Astrocyte of the spinal cord (primary cell): ENCODE measurements at places on chromosomes 4 and X.

GRCh38 chr4:144902614-144903013, 195.4 kb downstream of the ANAPC10 start:
- no peak for DNase-seq

- no peak for DNase-seq
Measured at GRCh38 chr4:132328761-132329160, 820.3 kb upstream of the PCDH10 start.

DNA sequence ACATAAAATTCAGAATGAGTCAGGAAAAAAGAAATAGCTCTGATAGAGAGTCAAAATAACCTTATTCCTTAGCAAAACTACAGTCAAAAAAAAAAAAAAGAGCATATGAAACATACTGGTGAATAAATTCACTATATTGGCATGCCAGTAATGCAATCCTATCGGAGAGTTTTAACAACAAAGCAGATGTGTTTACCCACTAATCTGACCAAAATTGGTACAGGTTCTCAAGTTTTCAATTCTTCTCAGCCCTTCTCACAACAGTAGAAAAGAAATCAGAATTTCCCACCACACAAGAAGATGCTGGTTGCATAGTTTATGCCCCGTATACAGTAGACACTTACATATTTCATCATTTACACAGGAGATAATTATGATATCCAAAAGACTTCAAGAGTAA, 59.4 kb downstream of the LCORL start:
- no peak for DNase-seq

DNA sequence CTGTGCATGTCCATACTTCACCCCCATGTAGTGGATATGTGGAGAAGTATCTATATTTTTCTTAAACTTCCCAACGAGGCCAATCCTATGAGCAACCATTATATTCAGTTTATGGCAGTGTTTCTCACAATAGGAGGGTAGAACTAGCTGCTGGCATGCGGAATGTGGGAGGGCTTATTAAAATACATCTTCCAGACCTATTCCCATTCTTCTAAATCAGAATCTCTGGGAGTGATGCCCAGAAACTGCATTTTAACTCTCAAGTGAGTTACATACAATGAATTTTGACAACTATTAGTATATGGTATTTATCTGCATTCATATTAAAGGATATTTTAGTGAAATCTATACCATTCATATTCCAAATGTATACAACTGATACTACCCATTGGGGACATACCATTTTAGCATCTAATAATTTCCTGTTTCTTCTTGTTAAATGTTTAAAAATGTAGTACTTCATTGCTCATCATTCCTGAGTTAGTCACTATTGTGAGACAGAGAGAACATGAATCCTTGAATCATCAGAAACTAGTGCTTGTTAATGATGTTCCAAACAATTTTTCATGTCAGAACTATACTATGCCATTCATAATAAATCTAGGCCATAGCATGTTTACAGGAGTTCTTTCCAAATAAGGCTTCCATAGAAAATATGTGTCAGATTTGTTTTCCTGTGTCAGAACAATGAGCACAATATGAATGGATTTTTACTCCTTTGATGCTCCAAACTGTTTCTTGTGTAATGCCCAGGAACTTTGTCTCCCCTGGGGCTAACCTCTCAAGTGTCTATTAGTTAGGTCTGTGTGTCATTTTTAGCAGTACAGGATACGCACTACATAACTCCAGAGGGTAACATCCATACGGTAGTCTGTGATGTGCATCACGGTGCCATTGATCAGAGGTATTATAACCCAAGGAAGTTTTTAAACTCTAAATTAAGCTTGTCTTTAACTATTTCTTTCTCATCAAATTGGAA, 198.8 kb upstream of the BMP3 start:
- DNase-seq, result peak; percentile 3

DNA sequence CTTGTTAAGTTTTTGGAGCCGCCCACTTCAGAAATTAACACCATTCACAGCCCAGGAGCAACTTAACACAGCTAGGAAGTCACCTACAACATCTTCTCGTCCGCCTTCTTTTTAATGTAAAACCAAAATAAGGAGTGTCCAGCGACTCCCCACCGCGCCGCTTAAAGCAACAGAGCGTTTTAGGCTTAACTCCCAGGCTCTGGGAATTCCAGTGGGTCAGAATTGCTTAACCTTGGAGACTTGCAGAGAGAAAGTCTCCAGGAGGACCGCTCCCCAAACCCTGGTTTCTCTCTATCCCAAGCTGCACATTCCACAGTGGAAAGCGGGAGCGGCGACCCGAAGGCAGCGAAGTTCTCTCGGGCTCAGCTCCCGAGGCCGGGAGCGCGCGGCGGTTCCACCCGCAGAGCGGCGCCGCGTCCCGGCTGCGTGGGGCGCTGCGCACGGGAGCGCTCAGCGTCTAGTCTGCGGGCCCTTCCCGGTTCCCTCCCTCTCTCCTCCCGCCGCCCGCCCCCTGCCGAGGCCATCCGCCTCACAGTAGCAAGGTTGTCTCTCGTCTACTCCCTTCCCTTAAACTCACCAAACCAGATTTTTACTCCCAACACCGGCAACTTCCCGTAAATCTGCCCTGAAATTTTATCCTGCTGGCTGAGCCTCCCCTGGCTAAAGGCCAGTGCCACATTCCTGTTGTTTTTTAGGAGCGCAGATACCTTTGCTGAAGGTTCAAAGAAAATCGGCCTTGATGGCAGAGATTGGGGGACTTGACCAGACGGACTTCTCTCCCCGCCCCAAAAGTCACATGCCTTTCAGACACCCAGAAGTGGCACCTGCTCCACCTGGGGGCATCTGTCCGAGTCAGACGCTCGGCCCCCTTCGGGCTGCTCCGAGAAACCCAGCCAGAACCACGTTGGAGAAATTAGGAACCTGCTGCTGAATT, at the start of gene RBM47:
Gene RBM47 (minus strand): TSS at position 464 of the 934 bp plus-strand sequence. CDS start 190,971 bp downstream, outside the sequence.
- peak; percentile 57 for DNase-seq

- no peak for DNase-seq
Measured at GRCh38 chr4:140867356-140867755, 111.2 kb upstream of the TBC1D9 start.

GRCh38 chr4:59102311-59102710, 1992.1 kb upstream of the IGFBP7 start:
- DNase-seq, result no peak

- DNase-seq, result peak; percentile 85
Measured at GRCh38 chr4:15234116-15234855, 193.5 kb upstream of the C1QTNF7 start.

- no peak for DNase-seq
Measured at GRCh38 chr4:22869235-22869634, 176.5 kb downstream of the GBA3 start.

GRCh38 chr4:100742045-100742444, 224.2 kb upstream of the EMCN start:
- DNase-seq, result peak; percentile 29

GRCh38 chrX:53244610-53245009, 19.6 kb upstream of the KDM5C start:
- DNase-seq, result no peak

DNA sequence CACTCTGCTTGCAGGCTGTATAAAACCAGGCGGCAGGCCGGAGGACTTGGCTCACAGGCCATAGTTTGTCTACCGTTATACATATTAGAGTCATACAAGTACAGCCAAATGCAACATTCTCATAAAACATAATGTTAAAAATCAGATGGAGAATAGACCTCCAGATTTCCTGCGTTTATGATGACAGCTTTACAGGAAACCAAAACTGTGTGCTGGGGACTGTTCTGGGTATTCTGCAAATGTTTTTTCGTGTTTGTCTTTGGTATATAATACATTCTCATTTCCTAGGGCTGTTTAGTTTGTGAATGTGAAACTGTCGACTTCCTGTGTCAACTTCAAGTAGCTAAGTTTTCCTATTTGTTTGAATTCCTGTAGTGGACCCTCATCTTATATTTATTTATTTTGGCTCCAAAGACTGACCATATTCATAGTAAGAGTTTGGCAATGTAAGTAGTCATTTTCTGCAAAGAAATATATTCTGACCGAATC, 79.5 kb upstream of the FAM9C start:
- DNase-seq, result peak; percentile 80

- DNase-seq, result peak; percentile 16
Measured at GRCh38 chrX:153582896-153583295, 16.0 kb downstream of the CCNQ start.

GRCh38 chr4:100933628-100934027, 413.7 kb downstream of the PPP3CA start:
- DNase-seq, result peak; percentile 44

DNA sequence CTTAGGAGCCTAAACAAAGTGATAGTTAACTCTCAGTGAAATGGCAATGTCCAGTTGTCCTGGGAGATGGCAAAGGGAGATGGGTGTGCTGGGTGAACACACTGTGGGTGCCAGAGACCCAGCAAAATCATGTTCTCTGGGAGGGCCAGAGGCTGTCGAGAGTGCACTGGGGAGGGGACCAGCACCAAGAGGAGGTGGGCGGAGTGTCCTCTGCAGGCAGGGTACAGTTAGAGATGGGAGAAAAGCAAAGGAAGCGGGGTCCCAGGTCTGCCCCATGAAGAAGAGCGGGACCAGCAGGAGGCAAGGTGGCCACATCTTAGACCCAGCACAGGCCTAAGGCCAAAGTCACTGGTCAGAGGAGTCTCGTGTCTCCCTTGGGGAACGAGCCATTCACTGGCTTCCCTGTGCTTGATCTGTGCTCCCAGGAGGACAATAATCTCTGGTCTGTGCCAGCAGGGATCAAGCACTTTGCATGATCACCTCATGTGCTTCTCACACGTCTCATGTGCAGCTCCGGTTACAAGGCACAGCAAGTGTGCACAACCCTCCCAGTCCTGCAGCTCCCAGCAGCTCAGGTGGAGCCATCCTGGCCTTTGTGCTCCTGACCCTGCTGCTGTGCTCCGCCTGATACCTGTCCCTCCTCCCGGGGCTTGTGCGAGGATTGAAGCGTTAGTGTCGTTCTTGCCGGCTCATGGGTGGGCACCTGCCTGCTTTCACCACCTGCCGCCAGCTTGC, 100.9 kb downstream of the FAM53A start:
- DNase-seq, result no peak

GRCh38 chr4:94623126-94623911, 134.4 kb upstream of the BMPR1B start:
- no peak for DNase-seq

- DNase-seq, result no peak
Measured at GRCh38 chr4:5626913-5627312, 81.4 kb downstream of the EVC2 start.

DNA sequence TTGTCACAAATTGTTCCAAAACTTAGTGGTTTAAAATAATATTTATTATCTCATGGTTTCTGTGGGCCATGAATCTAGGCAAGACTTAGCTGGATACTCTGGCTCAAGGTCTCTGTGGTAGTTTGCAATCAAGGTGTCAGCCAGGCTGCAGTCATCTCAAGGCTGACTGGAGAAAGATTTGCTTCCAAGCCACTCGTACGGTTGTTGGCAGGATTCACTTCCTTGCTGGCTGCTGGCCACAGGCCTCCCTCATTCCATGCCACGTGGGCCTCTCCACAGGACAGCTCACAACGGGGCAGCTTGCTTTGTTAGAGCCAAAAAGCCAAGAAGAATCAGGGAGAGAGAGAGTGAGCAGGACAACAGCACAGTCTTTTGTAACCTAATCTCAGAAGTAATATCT, 101.4 kb downstream of the WWC2 start:
- DNase-seq, result peak; percentile 96

GRCh38 chr4:3227878-3228675, 20.9 kb upstream of the MSANTD1 start:
- no peak for DNase-seq

DNA sequence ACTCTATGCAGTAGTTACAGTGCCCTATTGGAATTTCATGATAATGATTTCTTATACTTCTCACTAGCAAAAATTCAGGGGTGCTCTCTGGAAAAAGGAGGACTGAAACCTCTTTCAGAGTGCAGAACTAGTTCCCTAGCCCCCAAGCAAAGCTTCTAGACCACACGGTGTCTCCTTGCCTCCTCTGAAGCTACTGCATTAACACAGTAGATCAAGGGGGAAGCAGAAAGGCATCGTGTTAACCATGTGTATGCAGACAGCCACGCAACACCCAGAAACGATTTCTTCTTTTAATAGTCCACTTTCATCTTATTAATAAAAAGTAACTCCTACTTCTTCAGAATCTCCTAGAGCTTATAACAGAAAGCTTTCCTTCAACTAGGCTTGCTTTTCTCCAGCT, 44.7 kb downstream of the MAML3 start:
- DNase-seq, result no peak

DNA sequence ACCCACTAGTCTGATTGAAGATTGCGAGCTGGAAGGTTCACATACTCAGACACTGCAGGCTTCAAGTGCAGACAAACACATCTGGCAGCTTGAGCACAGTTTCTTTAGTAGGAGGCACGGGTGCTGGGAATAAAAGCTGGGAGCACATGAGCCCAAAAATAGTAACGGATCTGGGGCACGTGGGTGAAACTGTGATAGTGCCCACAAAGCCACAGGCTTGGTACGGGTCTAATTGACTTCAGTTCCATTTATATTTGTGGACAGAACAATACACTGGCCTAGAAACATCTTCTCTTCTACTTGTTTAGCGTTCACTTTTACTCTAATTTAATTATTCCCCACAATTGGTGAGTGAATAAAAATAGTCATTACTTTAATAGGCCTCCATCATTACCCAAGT, 2370.7 kb downstream of the PCDH7 start:
- no peak for DNase-seq

DNA sequence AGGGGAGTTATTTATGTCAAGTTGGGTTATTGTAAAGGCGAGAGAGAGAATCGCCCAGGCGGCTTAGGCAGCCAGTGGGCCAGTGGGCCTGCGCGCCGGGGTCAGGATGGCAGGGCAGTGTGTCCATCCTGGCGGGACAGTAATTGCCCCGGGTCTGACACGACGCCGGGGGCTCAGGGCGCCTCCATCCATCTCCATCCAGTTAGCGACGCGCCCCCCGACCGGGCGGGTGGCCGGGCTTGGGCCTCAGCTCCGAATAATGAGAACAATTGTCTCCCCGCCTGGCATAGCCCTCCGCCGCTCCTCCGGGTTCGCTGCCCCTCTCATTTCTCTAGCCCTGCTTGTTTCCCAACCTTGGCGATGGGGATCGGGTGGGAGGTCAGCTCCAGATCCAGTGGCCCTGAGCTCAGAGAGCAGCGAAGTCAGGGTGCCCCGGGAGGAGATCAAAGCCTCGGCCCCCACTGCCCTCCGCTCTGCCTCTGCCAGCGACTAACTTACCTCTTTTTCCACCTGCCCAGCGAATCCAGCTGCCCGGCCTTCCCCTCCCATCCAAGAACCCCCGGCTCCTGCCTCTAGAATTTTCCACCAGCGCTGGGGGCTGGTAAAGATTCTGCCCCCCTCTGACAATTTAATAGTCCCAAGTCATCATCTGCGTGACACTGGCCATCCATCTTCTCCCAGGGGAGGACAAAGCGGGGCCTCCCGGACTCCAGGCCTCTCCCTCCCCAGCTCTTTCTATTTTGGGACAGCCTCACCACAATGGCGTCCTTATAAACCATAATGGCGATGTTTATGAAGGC, 56.9 kb upstream of the TMEM33 start:
- DNase-seq, result no peak

DNA sequence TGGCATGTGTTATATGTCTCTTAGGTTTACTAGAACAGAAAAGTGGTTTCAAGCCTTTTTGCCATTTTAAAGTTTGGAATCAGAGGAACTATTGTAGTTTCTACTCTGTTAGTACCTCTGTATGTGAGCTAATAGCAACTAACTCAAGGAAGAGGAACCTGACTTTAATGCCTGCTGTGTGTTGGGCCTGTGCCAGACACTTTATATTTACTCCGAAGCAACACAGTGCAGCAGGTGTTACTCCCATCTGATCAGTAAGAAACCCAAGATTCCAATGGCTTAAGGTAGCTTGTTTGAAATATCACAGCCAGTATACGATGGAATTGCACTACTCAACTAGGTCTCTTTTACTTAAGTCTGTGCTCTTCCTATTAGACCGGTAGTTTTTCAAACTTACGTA, 79.2 kb downstream of the USP9X start:
- no peak for DNase-seq

GRCh38 chrX:12978205-12979025, 3.5 kb downstream of the TMSB4X start:
- peak; percentile 82 for DNase-seq
